Mucosa of descending colon (tissue), 3 donors: ENCODE measurements at places on chromosomes 7 and 10. TPM values are rescaled to one million over a fixed set of nuclear protein-coding genes. Genes with fewer than 3 reads are reported as not detected.

- no peak for DNase-seq
Observed at GRCh38 chr7:108171164-108171563, 41.0 kb upstream of the LAMB4 start.

DNA sequence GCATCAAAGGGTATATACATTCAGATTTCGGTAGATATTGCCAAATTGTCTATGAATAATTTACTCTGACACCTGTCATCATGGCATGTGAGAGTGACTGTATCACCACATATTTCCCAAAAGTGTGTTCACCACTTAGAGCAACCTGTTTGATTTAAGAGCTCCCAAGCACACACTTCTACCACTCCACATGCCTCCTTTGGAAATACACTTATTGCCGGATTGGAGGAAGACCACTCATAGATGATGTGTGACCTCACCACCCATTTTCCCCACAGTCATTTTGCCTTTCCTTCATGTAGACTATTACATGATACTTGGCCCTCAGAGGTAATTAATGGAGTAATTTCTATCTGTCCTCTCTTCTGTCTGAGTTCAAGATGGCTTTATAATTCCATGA lies 75.5 kb downstream of the SLC16A9 start:
- DNase-seq = no peak

- DNase-seq = no peak
Observed at GRCh38 chr10:6999232-6999925, 411.5 kb downstream of the SFMBT2 start.

GRCh38 chr7:133668296-133669060 lies 415.6 kb downstream of the EXOC4 start:
- no peak for DNase-seq

- no peak for DNase-seq
Observed at GRCh38 chr7:138164804-138165203, 88.5 kb downstream of the AKR1D1 start.

Gene GPR22
- not detected for total RNA-seq

Gene TMEM26
- 1.2 TPM for total RNA-seq

Gene INHBA
- total RNA-seq = 0.35 TPM

Gene NME8
- not detected for total RNA-seq

Gene MEIG1
- not detected for total RNA-seq

Gene NEUROG3
- 0.78 TPM for total RNA-seq
